Endodermal cell (in vitro differentiated cells): ENCODE measurements at places on chromosomes 3 and 15.

GRCh38 chr3:184078851-184079250 is 18.0 kb upstream of the HTR3E start:
- no peak for DNase-seq

DNA sequence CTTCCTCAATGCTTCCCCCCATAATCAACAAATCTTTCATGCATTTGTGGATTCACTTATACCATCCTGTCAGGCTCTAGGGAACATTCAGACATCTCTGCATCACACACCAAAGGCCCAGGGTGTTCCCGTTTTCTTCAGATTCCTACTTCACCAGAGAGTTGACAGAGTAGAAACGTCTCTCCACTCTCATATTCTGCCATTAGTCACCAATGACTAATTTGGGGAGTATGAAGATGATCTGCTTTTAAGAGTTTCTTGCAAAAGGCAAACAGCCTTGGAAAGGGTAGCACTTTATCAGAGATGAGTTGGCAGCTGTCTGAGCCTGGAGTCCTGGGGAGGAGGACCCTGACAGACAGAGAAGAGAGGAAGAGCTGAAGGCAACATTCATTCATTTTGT is 55.8 kb upstream of the DGKG start:
- DNase-seq = no peak

DNA sequence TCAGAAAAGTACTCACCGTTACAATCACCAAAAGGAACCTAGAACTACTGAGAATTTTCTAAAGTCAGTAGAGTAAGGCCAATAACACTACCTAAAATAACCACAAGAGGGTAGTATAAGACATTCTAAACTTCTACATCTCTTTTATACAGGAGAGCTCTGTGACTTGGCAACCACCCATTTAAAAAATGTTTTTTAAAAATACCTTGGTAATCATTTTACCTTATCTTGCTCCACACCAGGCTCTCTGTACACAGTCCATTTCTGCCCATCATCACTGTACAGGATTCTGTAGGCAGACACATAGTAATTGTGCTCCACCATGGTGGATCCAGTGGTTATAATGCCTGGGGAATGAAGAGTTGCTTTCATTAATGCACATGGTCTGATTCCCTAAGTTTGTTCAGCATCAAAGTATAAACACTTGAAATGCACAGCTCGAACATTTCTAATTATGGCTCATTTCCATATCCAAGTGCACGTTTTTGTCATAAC is 54.5 kb downstream of the ST3GAL6 start:
- no peak for DNase-seq

DNA sequence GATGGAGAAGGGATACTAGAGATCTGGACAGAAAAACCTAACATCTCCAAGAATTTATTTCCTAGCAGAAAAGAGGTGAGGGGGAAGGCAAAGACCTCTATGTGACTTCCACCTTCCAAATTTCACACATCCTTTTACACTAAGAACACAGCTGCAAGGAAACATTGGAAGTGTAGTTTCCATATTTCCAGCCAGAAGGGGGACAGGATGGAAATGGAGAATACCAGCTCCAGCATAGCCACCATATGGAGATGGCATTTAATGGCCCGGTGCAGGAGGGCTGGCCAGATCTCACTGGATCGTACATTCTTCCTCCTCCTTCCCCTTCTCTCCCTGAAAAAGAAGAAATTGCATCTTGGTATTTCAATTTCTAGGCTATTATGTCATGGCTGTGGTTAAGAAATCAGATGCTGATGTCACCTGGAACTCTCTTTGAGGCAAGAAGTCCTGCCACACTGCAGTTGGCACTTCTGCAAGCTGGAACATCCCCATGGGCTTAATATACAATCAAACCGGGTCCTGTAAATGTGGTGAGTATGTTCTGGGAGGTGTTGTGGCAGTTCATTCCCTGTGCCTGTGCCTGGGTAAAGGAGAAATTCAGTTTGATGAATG is 36.9 kb upstream of the TF start:
- no peak for DNase-seq

GRCh38 chr3:492586-493316 is 296.2 kb downstream of the CHL1 start:
- DNase-seq = no peak

GRCh38 chr3:77303955-77304699 is 264.2 kb downstream of the ROBO2 start:
- no peak for DNase-seq

DNA sequence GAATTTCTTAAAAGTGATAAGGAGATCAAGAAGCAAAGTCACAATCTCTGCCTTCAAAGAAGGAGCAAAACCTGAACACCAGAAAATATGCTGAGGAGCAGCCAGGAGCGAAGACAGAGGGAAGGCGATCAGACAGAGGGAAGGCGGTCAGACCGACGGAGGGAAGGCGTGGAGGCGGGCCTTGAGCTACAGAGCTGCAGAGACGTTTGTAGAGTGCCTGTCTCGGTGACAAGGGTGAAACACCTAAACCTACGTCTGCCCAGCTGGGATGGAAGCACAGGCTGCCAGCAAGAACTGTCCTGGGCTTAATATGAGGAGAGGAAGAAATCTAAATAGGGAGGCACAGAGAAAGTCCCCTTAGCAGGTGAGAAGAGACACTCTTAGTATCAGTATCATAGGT is 476.0 kb downstream of the OCA2 start:
- no peak for DNase-seq

DNA sequence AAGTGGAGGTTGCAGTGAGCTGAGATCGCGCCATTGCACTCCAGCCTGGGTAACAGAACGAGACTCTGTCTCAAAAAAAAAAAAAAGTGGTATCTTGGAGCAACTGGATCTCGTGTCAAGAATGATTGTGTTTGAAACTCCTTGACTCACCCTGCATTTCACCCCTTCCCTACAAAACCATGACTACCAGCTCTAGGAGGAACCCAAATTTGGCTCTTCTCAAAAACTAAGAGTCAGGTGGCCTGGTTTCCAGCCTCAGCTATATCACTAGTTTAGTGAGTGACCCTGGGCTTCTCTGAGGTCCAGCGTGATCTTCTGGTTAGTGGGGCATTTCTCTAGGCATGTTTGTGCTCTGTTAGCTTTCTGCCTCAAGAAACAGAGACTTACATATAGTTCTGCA is 222.1 kb downstream of the FAM43A start:
- no peak for DNase-seq

DNA sequence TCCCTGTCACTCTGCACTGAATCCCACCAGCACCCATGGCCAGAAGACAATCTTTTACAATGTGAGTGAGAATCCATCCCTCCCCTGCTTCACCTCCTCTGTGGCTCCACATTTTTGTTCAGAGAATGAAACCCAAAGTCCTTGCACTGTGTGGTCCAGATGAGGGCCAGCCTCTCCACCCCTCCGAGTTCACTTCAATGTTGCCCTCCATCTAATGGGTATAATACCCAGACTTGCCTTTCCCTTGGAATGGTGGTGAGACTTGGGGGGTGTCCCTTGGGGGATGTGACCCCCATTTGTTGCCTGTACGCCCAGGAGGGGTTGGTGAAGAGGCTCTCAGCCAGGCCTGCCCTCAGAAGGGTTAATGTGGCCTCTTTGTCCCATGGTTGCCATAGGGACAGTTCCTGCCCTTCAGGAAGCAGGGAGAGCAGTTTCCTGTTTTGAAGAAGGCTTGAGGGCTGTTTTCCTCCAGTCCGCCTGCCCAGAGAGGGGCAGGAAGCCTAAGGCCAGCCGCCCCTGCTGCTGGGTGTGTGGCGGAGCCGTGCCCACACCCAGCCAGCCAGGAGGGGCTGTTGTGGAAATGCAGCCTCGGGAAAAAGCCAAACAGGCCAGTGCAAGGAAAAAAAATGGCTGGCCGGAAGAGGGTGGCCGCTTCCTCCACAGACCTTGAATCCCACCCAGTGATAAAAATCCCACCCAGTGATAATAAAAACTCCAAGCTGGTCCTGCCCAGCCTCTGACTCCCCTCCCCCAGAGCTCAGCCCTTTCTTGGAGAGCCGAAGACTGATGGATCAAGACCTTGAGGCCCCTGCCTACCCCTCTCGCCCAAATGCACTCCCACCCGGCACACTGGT is 14.6 kb upstream of the FGD5 start:
- DNase-seq = no peak

DNA sequence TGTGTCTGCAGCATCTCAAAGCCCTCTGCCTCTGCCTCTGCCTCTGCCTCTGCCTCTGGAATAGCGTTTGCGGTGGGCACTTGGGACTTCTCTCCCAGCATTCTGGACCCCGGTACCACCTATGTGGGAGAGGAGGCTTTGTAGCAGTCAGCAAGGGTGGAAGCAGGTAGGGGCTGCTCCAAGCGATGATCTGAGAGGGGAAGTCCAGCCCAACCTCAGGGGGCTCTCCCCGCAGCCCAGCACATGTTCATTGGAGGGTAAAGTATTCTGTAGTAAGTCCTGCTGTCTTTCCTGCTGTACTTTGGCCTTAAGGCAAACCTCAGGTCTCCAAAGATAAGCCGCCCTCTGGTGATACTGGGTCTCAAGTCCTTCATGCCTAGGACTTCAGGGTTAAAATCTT is 68.6 kb downstream of the FAM174B start:
- DNase-seq = no peak

DNA sequence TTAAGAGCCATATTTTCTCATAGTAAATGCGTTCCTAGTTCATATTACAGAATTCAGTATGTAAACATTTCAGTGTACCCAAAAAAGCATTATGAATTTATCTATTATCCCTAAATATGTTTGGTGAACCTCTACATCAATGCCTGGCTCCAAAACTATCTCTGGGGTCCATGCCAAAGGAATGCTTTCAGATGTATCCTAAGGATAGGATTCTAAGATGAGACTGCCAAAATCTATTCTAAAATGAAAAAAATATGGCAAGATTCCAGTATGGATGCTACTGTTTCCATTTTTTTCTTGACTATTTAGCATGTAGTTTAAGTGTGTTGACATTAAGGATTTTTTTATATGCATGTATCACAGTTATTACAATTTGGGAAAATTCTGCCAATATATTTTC is 18.8 kb downstream of the EIF5A2 start:
- DNase-seq = no peak
